ENCODE measurements at places on chromosomes 7 and 10.

GRCh38 chr10:95759233-95759826 lies 3.4 kb downstream of the ENTPD1 start:
- no peak for DNase-seq

DNA sequence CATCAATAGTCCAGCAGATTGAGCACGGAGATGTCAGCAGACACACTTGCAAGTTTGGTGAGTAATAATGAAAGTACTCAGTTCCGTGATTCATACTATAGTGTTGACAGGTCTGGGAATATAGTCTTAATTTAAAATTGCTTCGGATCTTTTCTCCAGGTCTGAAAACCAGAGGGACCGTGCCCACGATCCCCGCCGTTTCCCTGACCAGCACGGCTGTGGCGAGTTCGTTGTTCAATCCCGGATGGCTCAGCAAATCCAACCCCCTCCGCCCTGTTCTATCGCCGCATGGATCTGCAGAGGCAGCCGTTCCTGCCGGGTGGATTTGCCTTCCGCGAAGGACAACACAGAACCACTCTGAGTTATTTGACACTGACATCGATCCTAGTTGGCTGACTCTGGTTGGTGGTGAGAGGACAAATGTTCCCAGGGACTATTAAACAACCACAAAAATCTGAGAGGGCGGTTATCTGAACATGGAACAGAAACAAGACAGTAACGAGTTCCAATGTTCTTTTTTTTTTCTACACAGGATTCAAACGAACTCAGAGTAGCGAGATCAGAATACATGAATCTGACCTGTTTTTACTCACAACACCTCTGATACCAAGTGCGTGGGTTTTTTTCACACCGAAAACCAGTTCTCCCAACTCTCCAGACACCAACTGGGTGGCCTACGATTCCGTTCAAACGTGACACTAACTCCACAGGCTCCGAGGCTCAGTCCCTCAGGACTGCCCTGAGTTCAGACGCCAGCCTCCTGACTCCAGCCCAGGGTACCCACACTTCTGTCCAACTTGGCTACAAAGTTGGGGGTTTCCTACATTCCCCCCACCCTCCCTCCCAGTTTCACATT lies 52.7 kb downstream of the RBM17 start:
- peak; percentile 68 for DNase-seq

GRCh38 chr10:91201213-91201996 lies 19.1 kb upstream of the PCGF5 start:
- DNase-seq: no peak

DNA sequence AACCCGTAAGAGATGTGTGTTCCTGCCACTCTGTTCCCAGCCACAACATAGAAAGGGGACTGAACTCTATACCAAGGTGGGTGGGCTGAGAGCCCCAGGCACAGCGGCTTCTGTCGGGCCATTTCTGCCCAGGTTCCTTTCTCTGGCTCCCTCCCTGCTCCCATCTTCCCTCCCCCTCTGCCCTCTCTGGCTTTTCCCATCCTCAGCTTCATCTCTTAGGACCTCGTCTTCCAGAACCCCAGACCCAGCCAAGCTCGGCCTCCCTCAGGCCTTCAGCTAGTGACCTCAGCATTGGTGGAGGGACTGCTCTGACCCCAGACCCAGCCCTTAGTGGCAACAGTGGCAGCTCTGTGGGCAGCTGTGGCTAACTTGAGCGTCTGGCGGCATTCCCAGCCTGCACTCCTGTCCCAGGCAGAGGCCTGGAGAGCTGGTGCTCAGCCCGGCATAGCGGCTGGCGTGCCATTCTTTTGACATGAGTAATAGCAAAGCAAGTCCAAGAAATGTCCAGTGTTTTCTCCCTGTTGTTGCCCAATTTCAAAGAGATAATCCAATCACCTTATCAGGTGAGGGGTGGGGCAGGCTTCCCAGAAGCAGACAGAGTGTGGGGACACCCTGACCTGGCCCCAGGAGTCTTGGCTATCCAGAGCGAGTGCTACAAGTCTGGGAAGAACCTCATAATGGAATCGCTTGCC lies 15.9 kb downstream of the PTPRE start:
- DNase-seq: no peak
